Gastroesophageal sphincter (tissue), 4 donors: ENCODE measurements at places on chromosomes 2 and 18. TPM values are rescaled to one million over a fixed set of nuclear protein-coding genes. Genes with fewer than 3 reads are reported as not detected.

DIPK1C gene
- total RNA-seq, result not detected

DNA sequence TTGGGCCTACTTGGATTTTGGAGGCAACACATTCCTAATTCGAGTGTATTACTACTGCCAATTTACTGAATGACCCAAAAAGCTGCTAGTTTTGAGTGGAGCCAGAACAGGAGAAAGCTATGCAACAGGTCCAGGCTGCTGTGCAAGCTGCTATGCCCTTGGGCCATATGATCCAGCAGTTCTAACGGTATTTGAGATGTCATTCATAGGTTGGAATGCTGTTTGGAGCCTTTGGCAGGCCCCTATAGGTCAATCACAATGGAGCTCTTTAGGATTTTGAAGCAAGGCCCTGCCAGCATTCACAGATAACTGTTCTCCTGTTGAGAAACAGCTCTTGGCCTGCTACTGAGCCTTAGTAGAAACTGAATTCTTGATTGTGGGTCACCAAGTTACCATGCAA, 368.7 kb downstream of the CDH19 start:
- H3K27me3 ChIP-seq, result no peaks in the 10 kb centered on the region
- H3K4me3 ChIP-seq, result no peak overlapping the region
- no peaks in the 10 kb centered on the region for H3K4me1 ChIP-seq
- H3K27ac ChIP-seq, result no peak overlapping the region
- no peaks in the 10 kb centered on the region for H3K36me3 ChIP-seq

- no peaks in the 10 kb centered on the region for H3K4me1 ChIP-seq
- no peak overlapping the region for H3K27ac ChIP-seq
- H3K27me3 ChIP-seq, result no peaks in the 10 kb centered on the region
- H3K4me3 ChIP-seq, result no peak overlapping the region
- ATAC-seq, result no peak
- no peaks in the 10 kb centered on the region for H3K36me3 ChIP-seq
These were observed 25.2 kb downstream of the KIAA2012 start for GRCh38 chr2:202098291-202098690.

DNA sequence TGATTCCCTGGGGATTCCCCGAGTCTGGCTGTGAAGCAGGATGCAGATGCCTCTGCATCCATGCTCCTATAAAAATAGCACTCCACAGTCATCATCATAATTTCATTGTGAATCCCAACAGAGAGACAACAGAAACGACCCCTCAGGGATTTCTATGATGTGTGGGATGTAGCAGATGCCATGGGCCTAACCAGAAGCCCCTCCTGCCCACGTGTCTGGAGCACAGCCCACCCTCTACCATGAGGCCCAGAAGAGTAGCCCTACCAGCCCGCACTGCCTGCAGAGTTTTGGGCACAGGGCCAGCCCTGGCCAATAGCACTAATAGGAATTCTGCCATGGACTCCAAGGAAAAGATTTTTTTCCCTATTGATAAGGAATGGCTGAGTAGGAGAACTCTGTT, 66.6 kb downstream of the GYPC start:
- no peaks in the 10 kb centered on the region for H3K4me1 ChIP-seq
- no peak overlapping the region for H3K27ac ChIP-seq
- H3K27me3 ChIP-seq, result no peaks in the 10 kb centered on the region
- ATAC-seq, result no peak
- no peaks in the 10 kb centered on the region for H3K36me3 ChIP-seq
- no peak overlapping the region for H3K4me3 ChIP-seq

DNA sequence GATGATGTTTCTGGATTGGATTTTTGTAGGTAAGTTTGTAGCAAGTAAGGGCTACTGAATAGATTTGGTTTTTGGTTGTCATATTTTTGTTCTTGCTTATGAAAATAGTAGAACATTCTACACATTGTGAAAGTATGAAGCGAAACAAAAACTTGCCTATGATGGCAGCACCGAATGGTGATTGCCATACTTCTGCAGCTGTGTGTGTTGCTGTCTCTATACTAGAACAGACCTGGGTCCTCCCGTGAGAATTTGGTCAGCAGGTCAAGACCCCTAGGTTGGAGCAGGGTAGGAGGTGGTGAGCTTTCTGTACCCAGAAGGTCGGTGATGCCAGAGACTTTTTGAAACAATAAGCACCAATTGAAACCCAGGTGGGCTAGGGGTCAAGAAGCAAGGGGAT, 322.6 kb downstream of the PRKCE start:
- no peaks in the 10 kb centered on the region for H3K36me3 ChIP-seq
- H3K27ac ChIP-seq, result no peak overlapping the region
